ENCODE measurements at places on chromosomes 5 and 9.

DNA sequence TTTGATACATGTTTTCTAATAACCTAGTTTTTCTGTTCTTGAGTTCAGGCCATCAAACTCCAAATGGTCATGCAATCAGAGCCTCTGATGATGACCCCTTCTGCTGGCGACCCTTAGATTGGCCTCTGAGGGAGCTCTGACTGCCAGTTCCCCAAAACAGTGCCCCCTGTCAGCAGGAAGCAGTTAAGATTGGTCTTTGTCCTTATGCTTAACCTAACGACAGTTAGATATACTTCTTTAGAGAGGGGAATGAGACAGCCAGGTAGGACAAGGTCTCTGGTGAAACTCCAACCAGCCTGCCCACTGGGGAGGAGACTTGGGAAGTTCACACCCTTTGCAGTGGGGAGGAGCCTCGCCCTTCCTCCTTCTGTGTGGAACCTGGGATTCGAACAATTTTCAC is 390.4 kb upstream of the KIF2A start:
- DNase-seq, result no peak
- H3K27ac ChIP-seq, result no peak overlapping the region
- H3K4me1 ChIP-seq, result no peaks in the 10 kb centered on the region
- no peaks in the 10 kb centered on the region for H3K27me3 ChIP-seq
- no peak overlapping the region for H3K4me3 ChIP-seq

GRCh38 chr5:65928322-65928752 is 2.0 kb downstream of the ERBIN start:
- peak overlapping the region; percentile 96 for H3K27ac ChIP-seq
- no peak for DNase-seq
- no peaks in the 10 kb centered on the region for H3K36me3 ChIP-seq
- H3K27me3 ChIP-seq, result no peaks in the 10 kb centered on the region
- peaks cover 32% of the 10 kb centered on the region for H3K4me1 ChIP-seq
- H3K4me3 ChIP-seq, result peak overlapping the region; percentile 81

GRCh38 chr5:19739671-19740070 is 248.3 kb downstream of the CDH18 start:
- DNase-seq, result no peak
- H3K4me3 ChIP-seq, result no peak overlapping the region
- H3K36me3 ChIP-seq, result no peaks in the 10 kb centered on the region
- H3K4me1 ChIP-seq, result no peaks in the 10 kb centered on the region
- H3K27ac ChIP-seq, result no peak overlapping the region

GRCh38 chr5:33223563-33224284 is 217.0 kb upstream of the TARS1 start:
- no peaks in the 10 kb centered on the region for H3K4me1 ChIP-seq
- H3K27me3 ChIP-seq, result no peaks in the 10 kb centered on the region
- H3K36me3 ChIP-seq, result no peaks in the 10 kb centered on the region
- H3K27ac ChIP-seq, result no peak overlapping the region

DNA sequence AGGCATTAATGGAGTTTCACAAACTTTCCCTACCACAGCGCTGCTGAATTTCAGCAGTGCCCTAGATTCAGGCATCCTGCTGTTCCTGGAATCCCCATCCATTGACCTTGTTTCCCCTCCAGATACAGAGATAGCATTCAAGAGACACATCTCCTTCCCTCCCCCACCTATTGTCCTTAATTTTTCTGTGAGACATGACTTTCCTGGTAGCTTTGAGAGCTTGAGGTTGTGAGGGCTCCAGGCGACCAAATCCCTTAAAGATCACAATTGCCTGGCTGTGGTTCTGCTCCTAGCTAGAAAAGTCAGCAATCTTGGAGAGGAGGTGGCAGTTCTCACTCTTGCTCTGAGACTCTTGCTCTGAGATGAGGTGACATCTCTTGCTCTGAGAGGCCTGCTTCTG is 48.0 kb downstream of the PRR16 start:
- DNase-seq, result no peak
- no peak overlapping the region for H3K4me3 ChIP-seq
- no peak overlapping the region for H3K27ac ChIP-seq
- no peaks in the 10 kb centered on the region for H3K36me3 ChIP-seq

- no peak overlapping the region for H3K4me3 ChIP-seq
- H3K27me3 ChIP-seq, result no peaks in the 10 kb centered on the region
- no peak for DNase-seq
- H3K4me1 ChIP-seq, result no peaks in the 10 kb centered on the region
- H3K27ac ChIP-seq, result no peak overlapping the region
Observed at GRCh38 chr5:19777363-19777762, 210.6 kb downstream of the CDH18 start.

DNA sequence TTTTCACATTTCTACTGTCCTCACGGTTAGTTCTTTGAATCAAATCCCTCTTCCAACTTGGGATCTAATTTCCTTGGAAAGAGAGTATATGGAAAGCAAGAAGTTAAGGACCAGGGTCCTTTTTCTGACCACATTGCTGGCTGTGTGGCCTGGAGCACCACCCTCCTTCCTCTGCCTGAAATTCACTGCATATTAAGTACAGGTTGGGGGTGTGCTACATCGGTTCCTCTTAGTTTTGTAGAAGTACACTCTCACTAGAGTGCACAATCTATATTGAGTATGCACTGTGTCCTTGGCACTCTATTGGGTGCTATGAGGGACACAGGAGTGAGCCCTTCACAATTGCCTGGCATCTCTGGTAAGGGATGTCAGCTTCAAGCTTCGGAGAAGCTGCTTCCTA is 53.8 kb upstream of the KLF9 start:
- DNase-seq, result no peak
- no peak overlapping the region for H3K27ac ChIP-seq
- H3K27me3 ChIP-seq, result no peaks in the 10 kb centered on the region
- H3K4me1 ChIP-seq, result no peaks in the 10 kb centered on the region

GRCh38 chr5:125394661-125395280 is 648.3 kb upstream of the ZNF608 start:
- H3K4me3 ChIP-seq, result no peak overlapping the region
- no peaks in the 10 kb centered on the region for H3K36me3 ChIP-seq
- no peak overlapping the region for H3K27ac ChIP-seq
- H3K4me1 ChIP-seq, result no peaks in the 10 kb centered on the region
- H3K27me3 ChIP-seq, result no peaks in the 10 kb centered on the region

DNA sequence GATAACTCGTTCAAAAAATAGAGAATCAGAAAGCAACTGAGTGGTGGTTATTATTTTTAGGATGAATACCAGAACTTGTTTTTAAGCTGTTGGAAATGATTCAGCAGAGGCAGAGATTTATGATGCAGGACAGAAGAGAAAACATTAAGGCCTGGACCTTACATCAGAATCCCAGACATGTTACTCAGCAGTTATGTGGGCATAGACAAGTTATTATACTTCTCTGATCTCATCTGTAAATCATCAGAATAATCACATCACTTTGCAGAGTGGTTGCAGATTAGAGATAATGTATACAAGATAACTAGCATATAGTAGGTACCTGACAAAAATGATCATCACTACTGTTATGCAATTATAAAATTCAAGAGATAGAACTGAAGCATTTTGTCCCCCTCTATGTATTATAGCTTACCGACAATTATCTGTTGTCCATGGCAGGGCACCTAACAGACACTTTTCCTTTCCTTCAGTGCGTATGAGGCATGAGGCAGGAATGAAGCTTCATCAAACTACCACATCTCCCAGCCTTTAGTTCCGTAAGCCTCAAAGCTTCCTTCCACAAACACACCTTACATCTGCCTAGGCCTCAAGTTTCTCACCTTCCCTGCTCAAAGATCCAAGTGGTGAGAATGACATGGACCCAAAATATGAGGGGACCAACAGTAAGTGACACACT is 165.9 kb downstream of the DENND1A start:
- no peaks in the 10 kb centered on the region for H3K36me3 ChIP-seq
- H3K27ac ChIP-seq, result no peak overlapping the region
- H3K4me3 ChIP-seq, result no peak overlapping the region
- H3K4me1 ChIP-seq, result no peaks in the 10 kb centered on the region
- H3K27me3 ChIP-seq, result no peaks in the 10 kb centered on the region
- no peak for DNase-seq

GRCh38 chr9:86614871-86615849 is 260.9 kb upstream of the TUT7 start:
- H3K36me3 ChIP-seq, result no peaks in the 10 kb centered on the region
- H3K27me3 ChIP-seq, result no peaks in the 10 kb centered on the region
- DNase-seq, result no peak
- H3K27ac ChIP-seq, result no peak overlapping the region

GRCh38 chr5:40801771-40802562 is 3.8 kb upstream of the PRKAA1 start:
- no peak for DNase-seq
- no peak overlapping the region for H3K27ac ChIP-seq
- no peak overlapping the region for H3K4me3 ChIP-seq
- H3K36me3 ChIP-seq, result no peaks in the 10 kb centered on the region
- peaks cover 12% of the 10 kb centered on the region for H3K4me1 ChIP-seq
